Activated T-helper 2 cell treated with anti-CD3 and anti-CD28 coated beads, Interferon-gamma antibody, Interleukin-2, Interleukin-4, amounts not matched to agents 10 μg/mL and 5 μg/mL and 100 μg/mL, durations not matched to agents 14 hours and 24 hours and 36 hours (primary cell): ENCODE measurements at places on chromosomes 1 and 21.

- DNase-seq, result no peak
- H3K4me3 ChIP-seq, result no peak overlapping the region
- H3K27me3 ChIP-seq, result peaks cover 9% of the 10 kb centered on the region
- no peak overlapping the region for H3K27ac ChIP-seq
- H3K4me1 ChIP-seq, result peaks cover 7% of the 10 kb centered on the region
These were observed 11.7 kb downstream of the OPTC start for GRCh38 chr1:203505526-203506204.

DNA sequence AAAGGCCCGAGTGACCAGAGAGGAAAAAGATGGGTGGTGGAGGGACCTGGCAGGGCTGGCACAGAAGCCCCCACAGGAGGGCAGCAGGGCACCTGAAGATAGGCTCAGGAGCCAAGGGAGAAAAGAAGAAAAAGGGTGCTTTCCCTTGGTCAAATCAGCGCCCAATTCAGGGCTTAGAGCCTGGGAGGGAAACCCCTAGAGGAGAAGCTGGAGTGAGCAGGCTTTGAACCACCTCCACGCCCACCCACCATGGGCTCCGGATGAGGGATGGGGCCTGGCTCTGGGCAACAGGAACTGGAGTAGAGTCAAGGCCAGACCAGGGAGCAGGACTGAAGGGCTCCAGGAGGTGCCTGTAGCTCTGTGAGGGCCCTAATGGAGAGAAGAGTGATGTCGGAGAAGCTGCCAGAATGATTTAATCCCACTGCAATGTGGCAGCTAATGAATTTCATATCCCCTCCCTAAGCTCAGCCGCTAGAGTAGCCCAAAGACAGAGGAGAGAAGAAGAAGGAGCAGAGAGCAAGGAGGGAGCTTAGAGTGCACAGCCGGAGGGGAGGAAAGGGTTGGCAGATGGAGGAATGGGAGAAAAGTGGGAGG lies 12.0 kb upstream of the PRELP start:
- peaks cover 24% of the 10 kb centered on the region for H3K27me3 ChIP-seq
- no peak overlapping the region for H3K4me3 ChIP-seq
- H3K36me3 ChIP-seq, result no peaks in the 10 kb centered on the region
- H3K4me1 ChIP-seq, result no peaks in the 10 kb centered on the region
- H3K27ac ChIP-seq, result no peak overlapping the region
- no peak for DNase-seq

DNA sequence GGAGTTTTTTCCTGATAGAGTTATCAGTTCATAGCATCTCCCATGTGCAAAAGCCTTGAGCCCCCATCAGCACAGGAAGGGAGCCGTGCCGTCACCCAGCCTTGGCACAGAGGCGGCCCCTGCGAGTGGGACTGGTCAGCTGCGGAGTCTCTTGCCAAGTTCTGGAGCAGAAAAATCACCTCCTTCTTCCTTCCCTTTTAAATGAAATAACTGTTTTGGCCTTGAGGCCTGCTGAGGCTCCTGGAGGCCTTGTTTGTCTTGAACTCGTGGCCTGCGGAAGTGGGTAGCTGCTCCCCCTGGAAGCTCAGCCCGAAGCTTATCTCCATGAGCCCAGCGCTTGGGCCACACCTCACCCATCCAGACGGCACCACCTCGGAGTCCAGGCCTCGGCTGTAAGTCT lies 145.7 kb upstream of the TMEM51 start:
- no peaks in the 10 kb centered on the region for H3K27me3 ChIP-seq
- H3K4me1 ChIP-seq, result no peaks in the 10 kb centered on the region
- H3K36me3 ChIP-seq, result no peaks in the 10 kb centered on the region
- no peak for DNase-seq
- H3K27ac ChIP-seq, result no peak overlapping the region

DNA sequence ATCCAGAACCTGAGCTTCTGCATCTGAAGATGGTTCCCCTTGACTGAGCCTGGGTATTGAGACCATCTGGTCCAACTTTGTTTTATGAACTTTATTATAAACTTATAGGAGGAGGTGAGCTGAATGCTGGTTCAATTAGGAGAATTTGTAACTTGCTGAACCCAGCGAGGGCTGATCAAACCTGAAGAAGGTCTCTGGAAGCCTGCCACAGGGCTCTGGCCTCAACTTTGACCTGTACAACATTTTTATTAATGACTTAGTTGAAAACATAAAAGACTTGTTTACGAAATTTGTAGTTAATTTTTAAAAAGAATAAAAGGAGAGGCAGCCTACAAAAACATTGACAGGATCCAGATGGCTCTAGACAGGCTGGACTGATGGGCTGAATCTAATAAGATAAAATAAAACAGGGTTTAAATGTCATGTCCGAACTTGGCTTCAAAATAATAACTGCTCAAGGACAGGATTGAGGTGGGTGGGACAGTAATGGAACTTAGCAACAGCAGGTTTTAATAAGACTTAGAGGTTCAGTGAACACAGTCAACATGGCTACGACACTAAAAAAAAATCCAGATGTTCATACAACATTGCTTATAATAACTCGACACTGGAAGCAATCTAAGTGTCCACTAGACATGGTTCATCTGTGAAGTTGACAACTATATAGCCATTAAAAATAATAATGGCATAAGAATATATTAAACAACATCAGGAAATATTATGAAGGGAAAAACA lies 53.4 kb upstream of the GJB5 start:
- H3K4me3 ChIP-seq, result no peak overlapping the region
- H3K27ac ChIP-seq, result no peak overlapping the region
- H3K36me3 ChIP-seq, result no peaks in the 10 kb centered on the region
- H3K27me3 ChIP-seq, result no peaks in the 10 kb centered on the region
- H3K4me1 ChIP-seq, result no peaks in the 10 kb centered on the region

GRCh38 chr1:97245026-97245425 lies 523.4 kb downstream of the PTBP2 start:
- no peak for DNase-seq
- H3K27ac ChIP-seq, result no peak overlapping the region
- no peaks in the 10 kb centered on the region for H3K4me1 ChIP-seq
- H3K27me3 ChIP-seq, result no peaks in the 10 kb centered on the region
- no peak overlapping the region for H3K4me3 ChIP-seq

- H3K4me1 ChIP-seq, result no peaks in the 10 kb centered on the region
- no peak for DNase-seq
- no peaks in the 10 kb centered on the region for H3K36me3 ChIP-seq
- no peak overlapping the region for H3K27ac ChIP-seq
- H3K27me3 ChIP-seq, result no peaks in the 10 kb centered on the region
These were observed 344.1 kb upstream of the GREM2 start for GRCh38 chr1:240956020-240956419.
